ENCODE measurements at places on chromosomes 5 and 9.
A peak's percentile ranks its signal among the peaks of the same experiment; 100 is the strongest.

DNA sequence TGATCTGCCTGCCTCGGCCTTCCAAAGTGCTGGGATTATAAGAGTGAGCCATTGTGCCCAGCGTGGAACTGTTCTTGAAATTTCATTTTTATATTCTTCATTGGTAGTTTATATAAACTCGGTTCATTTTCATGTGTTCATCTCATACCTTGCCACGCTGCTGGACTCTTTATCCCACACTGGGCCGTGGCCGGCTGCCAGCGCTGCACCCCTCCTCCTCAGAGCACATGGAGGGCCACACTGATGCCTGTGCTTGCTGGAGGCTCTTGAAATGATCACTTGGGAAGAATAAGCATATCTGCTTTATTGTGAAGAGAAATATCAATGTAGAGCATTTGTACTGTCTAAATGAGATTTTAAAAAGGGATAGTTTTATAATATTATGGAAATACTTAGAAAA lies 69.5 kb downstream of the EHMT1 start:
- DNase-seq: no peak

- DNase-seq: no peak
Observed at GRCh38 chr9:130780865-130781504, 54.1 kb upstream of the ABL1 start.

- DNase-seq: no peak
Observed at GRCh38 chr5:125950012-125950615, 473.1 kb upstream of the GRAMD2B start.

GRCh38 chr5:68229416-68229815 lies 13.9 kb downstream of the PIK3R1 start:
- DNase-seq: no peak

- DNase-seq: peak; percentile 13
Observed at GRCh38 chr9:68780720-68781119, 75.7 kb downstream of the PIP5K1B start.

DNA sequence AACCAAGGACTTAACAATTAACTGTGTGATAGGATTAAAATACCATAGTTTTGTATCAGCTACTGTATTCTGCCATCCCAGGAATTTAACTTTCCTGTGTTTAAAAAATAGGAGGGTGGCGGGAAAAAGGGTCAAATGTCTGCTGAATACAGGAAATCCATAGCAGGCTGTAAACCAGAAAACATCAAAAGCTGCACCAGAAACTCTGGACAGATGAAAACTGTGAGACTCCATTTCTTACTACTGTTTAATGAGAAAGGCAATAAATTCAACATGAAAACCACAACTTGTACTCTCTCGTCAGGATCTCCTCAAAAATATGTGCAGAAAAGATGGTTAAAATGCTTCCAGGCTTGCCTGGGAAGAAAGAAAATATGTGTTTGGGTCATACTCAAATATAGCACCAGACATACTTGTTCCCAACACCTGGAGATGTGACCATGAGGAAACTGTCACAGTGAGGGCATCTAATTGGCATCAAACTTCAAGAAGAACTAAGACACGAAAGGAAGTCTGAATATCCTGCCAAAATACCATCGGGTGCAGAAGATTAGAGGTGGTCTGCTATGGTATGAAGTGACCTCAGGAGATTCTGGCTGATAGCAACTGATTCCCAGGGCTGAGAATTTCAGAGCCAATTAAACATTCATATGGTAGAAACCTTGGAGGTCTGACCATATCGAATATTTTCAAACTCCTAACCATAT lies 164.7 kb upstream of the TARS1 start:
- no peak for DNase-seq

GRCh38 chr9:117835798-117836197 lies 131.6 kb downstream of the TLR4 start:
- DNase-seq: no peak

GRCh38 chr9:94157050-94157801 lies 73.0 kb downstream of the PTPDC1 start:
- DNase-seq: no peak

DNA sequence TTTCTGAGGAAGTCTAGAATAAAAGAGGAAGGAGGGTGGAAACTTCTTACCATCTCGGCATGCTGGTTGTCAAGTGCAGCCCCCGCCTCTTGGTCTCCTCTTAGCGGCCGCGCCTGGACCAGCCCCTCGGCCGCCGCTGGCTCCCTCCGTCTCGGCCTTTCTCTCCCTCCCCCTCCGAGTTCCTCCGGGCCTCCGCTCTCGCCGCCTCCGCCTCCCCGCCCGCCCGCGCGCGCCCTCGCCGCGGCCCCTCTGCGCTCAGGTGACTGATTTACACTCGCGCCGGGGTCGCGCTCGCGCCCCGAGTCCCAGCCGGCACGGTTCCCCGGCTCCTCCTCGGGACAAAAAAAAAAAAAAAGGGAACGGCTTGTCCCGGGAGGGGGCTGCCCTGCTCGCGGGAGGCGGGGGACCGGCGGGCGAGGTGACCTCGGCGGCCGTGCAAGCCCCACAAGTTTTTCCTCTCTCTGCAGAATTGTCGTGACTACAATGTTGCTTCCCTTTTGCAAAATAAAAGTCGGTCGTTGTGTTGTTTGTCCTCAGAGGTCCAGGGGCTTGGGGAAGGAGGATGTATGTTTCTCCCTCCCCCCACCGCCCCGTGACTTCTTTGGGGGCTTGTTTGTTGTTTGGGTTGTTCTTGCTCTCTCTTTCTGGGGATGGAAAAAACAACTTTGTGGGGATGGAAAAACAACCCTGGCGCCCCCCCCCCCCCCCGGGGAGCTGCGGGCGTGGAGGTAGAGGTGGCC lies at the start of gene BNC2:
TSS of gene BNC2 (minus strand) at position 75 of the 740 bp plus-strand sequence. CDS start at position 53, 22 bp downstream.
- DNase-seq: peak; percentile 42

- no peak for DNase-seq
Observed at GRCh38 chr9:93830606-93831005, 124.5 kb downstream of the BARX1 start.

DNA sequence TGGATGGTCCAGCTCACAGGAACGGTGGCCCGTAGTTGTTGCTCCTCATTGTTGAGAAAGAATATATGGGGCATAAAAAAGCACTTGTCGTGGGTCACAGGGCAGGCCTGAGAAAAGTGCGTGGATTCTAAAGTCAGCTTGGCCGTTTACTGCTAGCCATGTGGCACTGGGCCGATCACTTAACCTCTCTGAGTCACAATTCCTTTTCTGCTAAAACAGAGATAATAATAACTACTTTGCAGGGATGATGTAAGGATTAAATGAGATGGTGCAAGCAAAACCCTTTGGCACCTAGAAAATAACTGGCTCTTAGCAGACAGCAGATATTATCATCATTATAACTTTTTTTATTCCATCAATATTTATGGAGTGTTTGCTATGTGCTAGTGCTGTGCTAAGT lies 579.7 kb downstream of the CCDC171 start:
- no peak for DNase-seq

DNA sequence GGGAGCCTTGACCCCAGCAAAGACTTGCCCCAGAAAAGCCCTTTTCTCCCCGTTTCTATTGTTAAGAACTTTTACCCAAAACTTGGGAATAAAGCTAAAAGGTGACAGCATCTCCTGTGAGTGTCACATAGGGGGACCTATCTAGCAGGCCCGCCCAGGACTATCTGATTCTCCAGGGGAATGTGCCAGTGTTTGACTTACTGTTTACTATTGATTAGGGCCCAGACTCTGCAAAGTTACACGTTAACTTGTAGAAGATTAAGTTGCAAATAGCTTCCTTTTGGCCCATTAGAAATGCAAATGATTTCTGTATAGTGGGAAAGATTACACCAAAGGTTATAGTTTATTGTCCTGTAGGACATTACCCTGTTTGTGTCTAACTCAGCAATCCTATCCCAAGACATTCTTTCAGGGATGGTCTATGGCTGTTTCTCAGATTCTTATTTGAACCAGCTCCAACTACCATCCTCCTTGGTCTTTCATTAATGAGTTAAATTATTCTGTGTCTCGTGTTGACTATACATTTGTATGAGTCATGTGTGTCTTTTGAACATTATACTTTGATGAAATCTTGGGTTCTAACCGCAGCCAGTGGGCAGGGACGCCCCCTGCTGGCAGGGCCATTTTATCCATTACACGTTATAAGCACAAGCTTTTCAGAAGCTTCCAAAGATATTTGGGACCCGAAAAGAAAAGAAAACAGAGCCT lies 60.7 kb downstream of the HRH2 start:
- peak; percentile 23 for DNase-seq

- no peak for DNase-seq
Observed at GRCh38 chr9:4986296-4986695, 1.2 kb downstream of the JAK2 start.

GRCh38 chr5:95440825-95441224 lies 49.7 kb downstream of the FAM81B start:
- DNase-seq: no peak

DNA sequence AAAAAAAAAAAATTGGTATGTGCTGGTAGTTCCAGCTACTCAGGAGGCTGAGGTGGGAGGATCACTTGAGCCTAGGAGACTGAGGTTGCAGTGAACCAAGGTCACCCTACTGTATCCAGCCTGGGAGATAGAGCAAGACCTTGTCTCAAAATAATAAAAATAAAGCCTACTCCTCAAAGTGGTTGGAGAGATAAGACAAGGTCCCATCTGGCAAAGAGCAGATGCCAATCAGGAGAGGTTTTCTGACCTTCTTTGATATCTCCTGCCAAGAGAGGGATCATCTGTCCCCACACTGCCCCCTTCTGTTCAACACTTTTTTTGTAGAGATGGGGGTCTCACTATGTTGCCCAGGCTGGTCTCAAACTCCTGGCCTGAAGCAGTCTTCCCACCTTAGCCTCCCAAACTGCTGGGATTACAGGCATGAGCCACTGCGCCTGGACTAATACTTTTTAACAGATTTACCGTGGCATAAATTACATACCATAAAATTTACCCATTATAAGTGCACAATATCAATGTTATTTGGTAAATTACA lies 64.7 kb downstream of the SH3PXD2B start:
- DNase-seq: no peak

DNA sequence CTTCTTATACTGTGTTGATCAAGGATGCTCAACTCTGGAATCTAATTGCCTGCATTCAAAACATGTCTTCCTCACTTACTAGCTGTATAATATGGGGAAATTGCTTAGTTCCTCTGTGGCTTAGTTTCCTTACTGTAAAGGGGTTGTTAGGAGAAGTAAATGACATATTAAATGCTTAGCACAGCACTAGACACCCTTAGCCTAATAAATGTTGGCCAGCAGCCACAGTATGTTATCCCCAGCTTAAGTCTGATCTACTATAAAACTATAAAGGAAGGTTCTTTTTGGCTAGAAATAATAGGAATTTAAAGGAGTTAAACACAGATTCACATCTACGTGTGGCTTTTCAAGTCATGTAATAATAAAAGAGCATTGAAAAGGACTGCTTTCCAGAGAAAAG lies 232.4 kb downstream of the PCSK1 start:
- no peak for DNase-seq

GRCh38 chr9:128845186-128845931 lies 15.8 kb upstream of the SPOUT1 start:
- no peak for DNase-seq

DNA sequence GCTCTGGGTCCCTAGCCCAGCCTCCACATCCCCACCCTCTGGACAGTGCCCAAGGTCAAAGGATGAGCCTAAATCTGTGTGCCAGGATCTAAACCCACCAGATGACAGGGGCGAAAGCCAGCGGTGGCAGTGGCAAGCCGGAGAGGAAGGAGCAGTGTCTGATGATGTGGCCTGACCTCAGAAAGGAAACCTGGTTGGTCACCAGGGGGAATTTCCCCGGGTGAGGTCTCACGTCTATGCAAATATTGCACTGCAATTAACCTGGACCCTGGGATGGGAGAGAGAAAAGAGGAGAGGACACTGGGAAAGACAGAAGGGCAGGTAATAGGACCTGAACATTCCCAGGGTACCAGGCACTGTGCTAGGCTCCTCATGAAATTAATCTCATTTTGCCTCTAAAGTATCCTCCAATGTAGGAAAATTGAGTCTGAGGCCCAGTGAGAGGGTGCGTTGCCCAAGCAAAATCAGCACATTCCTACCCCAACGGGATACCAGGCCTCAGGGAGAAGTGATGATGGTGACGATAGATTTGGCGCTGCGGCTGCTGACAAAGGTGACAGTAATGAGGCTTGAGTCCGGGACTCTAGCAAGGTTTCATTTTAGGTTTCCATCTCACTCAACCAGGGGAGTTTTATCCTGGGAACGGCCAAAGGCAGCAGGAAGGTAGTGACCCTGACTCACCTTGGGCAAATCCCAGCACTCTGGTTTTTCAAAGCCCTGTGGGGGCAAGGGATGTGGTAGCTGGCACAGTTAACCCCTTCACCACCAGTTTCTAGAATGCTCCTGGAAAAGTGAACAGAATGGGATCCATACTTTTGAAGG lies 13.4 kb upstream of the TNIP1 start:
- DNase-seq: no peak

- peak; percentile 38 for DNase-seq
Observed at GRCh38 chr5:43631182-43631910, 28.4 kb downstream of the NNT start.

GRCh38 chr9:137606005-137606621 lies 627 bp downstream of the ARRDC1 start:
- no peak for DNase-seq

- DNase-seq: no peak
Observed at GRCh38 chr5:159215886-159216285, 6.5 kb upstream of the RNF145 start.

- no peak for DNase-seq
Observed at GRCh38 chr5:16983022-16983639, 47.0 kb upstream of the MYO10 start.

DNA sequence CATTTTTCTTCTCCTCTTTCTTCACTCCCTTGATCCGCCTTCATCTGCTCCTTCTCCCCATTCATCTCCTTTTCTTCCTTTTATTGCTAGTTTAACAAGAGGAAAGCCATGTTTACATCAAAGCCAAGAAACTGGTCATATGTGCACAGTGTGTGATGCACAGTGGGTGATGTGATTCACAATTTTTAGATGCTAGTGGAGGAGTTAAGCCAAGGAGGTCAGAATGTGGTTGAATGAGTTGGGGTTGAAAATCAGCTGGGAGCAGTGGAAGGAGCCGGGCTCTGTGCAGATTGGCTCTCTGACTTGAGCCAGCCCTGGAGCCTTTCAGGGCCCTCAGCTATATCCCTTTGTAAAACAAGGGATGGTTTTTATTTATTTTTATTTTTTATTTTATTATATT lies 7.3 kb downstream of the ACER2 start:
- no peak for DNase-seq

Measured in H54 (cell line).